Myocyte (in vitro differentiated cells): ENCODE measurements at places on chromosomes 2 and 18.

DNA sequence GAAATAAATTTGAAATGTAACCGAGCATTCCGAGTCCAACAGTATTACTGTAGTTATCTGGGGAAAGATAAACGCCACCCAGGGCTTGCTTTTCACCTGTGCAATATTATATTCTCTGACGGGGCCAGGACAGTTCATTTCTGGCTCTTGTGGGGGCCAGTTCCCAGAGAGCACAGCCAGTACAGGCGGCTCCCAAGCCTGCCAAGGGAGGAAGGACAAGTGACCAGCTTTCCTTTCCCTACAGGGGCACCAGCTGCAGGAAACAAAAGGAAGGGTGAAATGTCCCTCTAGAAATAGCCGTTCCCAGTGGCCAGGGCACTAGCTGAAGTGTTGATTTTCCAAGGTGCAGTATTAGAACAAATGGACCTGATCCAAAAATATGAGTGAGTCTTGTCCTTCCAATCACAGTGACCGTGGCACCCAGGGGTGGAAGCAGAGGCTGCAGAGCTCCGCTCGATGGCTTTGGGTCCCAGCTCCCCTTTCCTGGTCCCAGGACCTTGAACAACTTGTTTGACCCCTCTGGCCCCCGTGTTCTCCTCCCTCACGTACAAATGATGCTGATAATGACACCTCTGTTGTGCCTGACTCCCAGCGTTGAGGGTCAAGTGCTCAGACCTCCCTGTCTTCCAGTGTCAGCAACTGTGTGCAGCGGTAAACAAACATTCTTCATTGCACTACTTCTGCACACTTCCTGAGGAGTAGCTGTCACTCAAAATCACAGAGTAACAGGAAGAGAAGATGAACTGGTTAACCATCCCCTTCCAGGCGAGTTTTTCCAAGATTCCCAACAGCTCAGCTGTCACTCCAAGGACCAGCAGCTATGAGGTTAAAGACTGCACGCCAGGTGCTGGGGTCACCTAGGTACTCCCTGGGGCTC lies 40.9 kb downstream of the GYPC start:
- peak; percentile 25 for DNase-seq

GRCh38 chr2:241226723-241227572 lies 38.5 kb downstream of the ANO7 start:
- no peak for DNase-seq

GRCh38 chr2:10487081-10487740 lies 39.1 kb upstream of the ODC1 start:
- no peak for DNase-seq

DNA sequence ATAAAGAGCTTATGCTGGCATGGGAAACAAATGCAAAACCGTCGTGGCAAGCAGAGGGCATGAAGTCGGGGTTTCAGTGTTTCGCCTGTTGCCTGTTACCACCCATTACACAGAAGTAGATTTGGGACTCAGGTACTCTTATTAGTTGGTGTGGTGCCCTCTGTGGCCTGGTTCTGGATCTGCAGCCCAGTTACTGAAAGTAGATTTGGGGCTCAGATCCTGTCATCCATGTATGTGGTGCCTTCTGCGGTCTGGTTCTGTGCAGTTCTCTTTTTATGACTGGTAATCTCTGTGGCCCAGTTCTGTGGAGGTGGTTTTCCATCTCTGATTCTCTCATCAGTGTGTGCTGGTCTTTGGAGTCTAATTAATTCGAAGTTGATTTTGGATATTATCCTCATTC lies 45.2 kb downstream of the ADNP2 start:
- no peak for DNase-seq

DNA sequence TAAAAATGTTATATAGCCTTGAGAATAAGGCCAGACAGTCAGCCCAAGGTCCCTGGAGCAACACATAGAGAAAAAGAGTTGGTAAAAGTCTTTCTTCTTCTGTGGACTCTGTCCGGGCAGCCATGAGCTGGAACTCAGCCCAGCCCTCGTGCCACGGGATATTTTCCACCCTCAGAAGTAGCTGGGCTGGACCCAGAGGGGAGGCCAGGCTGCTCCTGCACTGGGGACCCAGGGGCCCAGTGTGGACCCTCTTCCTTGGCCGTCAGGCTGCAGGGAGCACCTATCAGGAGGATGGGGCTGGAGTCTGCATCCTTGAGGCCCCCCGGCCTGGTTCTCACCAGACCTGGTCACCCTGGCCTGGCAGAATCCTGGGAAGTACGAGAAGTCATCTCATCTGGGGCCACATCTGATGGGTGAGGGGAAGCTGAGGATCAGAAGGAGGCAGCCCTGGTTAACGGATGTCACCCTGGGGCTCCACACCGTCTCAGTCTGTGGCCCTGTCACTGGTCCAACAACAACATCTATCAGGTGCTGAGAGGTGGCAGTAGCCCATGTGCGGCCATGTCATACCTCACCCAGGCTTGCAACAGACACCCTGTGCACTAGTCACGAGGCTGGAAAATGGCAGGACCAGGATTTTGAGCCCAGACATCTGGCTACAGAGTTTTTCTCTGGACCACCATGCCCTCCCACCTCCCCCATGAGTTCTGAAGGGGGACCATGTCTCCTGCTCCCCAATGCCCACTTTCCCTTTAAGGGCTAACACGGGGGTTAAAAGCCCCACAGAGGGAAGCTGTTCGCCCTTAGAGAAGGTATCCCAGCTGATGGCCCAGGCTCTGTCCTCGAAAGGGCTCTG lies 33.0 kb downstream of the SDC1 start:
- DNase-seq = no peak

- DNase-seq = no peak
These were observed 229.4 kb downstream of the ZNF516 start for GRCh38 chr18:76265497-76266235.

GRCh38 chr2:57720728-57721627 lies 325.6 kb upstream of the VRK2 start:
- DNase-seq = peak; percentile 74

GRCh38 chr2:222305516-222306392 lies 7.0 kb upstream of the PAX3 start:
- DNase-seq = no peak

DNA sequence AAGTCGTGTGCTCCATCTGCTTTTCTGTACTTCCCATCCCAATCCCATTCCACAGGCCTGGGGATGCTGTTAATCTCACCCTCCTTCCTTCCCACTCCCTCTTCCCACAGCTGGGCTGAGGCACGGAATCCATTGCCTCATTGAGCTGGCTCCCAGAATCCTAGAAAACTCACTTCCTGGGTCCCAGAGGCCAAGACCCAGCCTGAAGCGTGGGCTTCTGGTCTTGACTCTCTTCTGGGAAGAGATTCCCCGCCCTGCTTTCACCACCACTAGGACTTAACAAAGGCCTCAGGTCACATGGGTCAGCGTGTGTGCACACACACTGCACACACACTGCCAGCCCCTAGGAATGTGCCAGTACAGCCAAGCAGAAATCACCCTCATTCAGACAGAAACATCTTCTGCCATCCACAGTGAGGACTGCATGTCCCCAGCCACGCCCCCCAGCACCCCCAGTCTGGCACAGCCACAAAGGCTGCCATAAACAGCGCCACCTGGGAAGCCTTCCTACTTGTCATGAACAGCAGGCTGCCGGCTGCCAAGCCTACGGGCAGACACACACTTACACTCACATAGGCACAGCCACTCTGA lies 165.8 kb downstream of the TNS1 start:
- peak; percentile 56 for DNase-seq

DNA sequence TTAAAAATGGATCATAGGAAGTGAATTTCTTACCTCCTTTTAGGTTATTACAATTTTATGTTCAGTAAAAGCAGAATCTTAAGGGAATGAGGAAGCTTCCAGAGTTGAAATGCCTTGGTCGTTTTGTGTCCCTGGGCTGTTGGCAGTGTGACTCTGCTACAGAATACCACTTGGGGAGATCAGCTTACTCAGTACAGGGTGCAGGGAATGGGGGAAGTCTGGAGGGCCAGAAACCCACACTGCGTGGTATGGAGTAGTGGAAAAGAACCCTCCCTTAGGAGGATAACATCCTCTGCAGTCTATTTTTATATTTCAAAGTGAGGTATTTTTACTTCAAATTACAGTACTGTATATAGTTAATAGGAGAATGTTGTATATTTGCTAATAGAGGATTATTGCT lies 51.1 kb downstream of the R3HDM1 start:
- peak; percentile 61 for DNase-seq

DNA sequence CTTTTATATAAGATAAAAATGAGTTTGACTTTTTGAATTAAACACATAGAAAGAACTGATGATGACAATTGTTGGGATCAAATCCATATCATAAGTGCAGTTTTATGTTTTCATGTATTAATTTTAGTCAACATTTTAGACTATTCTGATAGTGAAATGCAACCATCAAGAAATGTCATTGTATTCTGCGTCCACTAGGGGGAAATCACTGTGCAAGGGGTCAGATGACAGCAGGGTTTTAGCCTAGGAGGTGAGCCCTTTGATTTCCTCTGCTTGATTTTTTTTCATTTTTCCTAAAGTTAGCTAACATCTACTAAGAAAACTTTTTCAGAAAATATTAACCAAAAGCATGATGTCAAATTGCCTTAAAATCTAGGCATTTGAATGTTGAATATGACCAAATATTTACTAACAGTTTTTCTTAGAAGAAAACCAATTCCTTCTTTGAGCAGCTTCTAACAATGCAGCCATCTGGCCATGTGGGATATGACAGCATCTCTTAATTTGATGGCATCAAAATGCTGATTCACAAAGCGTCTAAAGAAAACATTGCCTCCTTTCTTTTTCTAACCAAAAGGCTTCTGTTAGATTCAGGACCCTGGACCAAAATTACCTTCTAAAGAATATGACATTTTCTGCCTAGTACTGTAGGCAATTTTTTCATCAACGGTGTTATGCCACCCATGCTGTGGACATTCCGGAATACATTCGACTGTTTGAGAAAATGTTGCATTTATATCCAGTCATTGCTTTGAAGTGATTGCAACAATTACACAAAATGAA lies 141.5 kb downstream of the SPHKAP start:
- peak; percentile 51 for DNase-seq

GRCh38 chr2:137009953-137010352 lies 244.6 kb downstream of the THSD7B start:
- DNase-seq = no peak

DNA sequence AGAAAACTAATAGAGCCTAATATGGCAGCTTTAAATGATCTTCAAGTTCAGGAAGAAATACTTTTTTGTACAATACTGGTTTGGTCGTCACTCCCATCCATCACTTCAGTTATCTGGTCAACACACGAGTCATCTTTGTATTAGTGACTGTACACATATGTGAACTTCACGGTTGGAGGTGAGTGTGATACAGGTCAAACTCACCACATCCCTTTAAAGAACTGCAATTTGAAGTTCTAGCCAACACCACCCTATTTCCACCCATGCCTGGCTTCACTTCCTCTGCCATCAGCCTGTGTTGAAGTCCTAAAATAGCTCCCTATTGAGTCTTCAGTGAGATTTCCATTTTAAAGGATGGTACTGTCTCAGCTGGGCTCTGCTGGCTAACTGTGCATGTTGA lies 361.9 kb downstream of the TXNL1 start:
- no peak for DNase-seq
